ENCODE measurements at places on chromosomes 16 and 17. TPM values are rescaled to one million over a fixed set of nuclear protein-coding genes. Genes with fewer than 3 reads are reported as not detected.

GRAP gene
- 7.0 TPM for polyA plus RNA-seq

GRCh38 chr17:72487731-72488494, 367.1 kb downstream of the SOX9 start:
- no peak for DNase-seq

DNA sequence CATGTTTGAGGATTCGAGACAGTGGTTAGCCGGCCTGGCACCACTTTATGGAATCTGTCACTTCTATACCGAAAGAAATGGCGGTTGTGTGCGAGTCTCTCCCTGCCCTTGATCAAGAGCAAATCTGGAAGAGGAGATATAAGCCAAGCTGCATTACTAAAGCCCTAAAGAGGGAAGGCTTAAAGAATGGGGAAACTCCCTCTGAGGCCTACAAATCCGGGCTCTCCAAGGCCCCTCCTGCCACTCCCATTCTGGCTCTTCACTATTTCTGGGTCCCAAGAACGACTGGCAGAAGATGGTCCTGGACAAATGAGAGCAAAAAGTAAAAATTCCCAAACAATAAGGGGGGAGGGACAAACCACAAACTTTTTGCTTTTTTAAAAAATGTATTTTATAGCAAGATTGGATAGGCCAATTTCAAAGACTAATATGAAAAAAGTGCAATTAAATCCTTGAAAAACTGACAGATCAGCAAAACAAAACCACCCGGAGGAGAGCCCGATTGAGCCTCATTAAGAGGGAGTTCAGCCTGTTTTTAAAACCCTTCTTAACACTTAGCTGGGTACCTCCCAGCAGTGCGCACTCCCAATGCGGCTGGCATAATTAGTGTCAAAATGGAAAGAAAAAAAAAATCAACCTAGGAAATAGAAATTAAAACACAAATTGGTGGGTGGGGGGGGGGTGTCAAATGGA, 193.5 kb downstream of the ZFHX3 start:
- no peak for DNase-seq

- DNase-seq, result no peak
Measured at GRCh38 chr16:19227643-19228042, 57.9 kb upstream of the CLEC19A start.

DNA sequence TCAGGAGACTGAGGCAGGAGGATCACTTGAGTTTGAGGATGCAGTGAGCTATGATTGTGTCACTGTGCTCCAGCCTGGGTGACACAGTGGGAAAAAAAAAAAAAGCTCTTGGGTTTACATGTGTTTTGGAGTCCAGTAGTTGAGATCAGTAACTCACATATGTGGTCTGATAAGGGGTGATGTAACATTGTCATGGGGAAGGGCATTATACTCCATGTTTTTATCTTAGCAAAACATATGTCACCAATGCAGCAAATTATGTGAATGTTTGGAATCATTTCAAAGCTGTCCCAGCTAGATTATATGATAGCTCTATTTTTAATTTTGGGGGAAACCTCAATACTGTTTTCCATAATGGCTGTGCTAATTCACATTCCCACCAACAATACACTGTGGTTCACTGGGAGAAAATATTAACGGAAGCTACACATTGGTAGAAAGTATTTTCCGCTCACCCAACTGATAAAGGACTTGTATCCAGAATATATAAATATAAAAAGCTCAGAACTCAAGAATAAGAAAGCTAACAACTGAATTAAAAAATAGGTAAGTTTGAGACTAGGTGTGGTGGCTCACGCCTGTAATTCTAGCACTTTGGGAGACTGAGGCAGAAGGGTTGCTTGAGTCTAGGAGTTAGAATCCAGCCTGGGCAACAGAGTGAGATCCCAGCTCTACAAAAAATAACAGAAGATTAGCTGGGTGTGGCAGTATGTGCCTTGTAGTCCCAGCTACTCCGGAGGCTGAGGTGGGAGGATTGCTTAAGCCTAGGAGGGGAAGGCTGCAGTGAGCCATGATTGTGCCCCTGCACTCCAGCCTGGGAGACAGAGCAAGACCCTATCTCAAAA, 224.1 kb upstream of the TBX2 start:
- no peak for DNase-seq

DNA sequence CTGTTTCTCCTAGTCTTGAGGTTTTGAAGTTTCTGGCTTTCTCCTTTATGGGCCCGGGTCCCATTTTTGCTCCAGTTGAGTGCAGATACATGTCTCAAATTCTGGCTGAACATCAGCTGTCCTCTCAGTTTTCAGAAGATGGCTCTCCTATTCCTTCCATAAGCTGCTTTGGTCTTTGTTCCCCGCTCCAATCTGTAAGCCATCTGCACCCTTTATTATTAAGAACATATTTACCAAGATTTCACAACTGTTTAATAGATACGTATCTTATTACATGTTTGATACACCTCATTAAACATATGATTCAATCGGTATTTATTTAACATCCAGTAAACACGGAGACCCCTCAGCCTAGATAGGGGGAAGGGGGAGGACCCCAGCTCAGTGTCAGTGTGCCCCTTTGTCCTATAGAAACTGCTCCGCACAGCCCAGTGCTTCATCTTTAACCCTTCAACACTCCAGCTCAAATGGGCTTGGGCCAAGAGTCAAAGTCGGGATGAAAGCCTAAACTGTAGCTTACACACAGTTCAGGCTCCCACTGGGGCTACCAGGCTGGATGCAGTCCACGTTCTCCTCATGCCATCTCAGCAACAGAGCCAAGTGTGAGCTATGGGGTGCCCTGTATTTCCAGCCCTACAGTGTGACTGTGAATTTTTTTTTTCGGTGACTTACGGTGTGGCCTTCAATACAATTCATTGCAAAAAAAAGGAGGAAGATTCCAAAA, 166.0 kb upstream of the ZFHX3 start:
- DNase-seq, result peak; percentile 40

Data from kidney (tissue), 22 donors.